GM13977 (cell line): ENCODE measurements at places on chromosomes 7 and 10.

GRCh38 chr10:96699613-96700012 lies 20.7 kb downstream of the PIK3AP1 start:
- DNase-seq = no peak

- no peak for DNase-seq
Measured at GRCh38 chr10:20100171-20100570, 283.9 kb downstream of the PLXDC2 start.

GRCh38 chr10:95691281-95691680 lies 2.4 kb downstream of the TCTN3 start:
- no peak for DNase-seq

DNA sequence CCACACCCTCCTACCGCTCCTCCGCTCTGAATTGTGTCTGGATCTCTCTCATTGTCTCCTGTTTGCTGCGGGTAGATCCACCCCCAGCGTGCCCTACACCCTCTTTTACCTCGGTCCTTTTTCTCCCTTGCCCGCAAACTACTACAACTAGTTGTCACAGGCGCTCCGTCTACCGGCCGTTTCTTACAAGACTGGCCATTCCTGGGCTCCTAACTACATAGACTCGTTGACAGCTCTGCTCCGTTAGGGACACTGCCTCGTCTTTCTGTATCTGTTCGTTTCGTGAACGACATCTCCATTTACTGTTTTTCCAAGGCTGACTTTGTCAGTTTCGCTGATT lies 786 bp downstream of the TAF3 start:
- DNase-seq = peak; percentile 48

DNA sequence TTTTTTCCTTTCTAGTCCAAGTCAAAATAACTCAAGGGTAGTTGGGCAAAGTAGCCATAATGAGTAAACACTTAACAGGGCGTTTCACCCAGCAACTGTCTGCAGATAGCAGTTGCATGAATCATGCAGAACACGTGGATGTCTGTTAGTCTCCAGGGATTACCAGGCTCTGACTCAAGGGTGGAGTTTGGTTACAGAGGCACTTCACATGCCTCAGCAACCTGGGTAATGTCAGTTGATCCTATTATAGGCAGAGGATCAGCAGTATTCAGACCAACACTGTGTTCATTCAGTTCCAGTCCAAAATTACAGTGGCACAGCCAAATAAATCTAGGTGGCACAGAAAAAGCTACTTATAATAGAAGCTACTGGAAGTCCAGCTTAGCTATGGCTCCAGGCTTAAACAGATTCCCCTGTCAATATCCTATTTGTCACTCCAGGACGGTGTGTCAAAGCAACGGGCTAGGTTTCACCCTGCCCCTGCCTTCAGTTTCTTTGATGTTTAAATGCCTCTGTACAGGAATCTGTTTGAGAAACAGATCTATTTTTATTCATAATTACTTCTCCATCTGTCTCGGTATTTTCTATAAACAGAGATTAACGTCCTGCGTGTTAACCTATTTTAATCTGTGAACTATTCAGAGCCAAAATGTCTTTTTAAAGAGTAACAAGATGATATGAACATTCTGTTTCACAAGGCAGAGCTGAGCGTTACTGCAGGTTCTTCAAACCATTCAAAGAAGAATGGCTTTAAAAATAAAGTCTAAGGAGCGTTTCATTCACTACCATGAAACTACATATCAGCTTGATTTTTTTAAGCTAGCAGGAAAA lies 162.6 kb upstream of the AKR1E2 start:
- DNase-seq = no peak

GRCh38 chr10:121005948-121006587 lies 154.9 kb downstream of the WDR11 start:
- no peak for DNase-seq

DNA sequence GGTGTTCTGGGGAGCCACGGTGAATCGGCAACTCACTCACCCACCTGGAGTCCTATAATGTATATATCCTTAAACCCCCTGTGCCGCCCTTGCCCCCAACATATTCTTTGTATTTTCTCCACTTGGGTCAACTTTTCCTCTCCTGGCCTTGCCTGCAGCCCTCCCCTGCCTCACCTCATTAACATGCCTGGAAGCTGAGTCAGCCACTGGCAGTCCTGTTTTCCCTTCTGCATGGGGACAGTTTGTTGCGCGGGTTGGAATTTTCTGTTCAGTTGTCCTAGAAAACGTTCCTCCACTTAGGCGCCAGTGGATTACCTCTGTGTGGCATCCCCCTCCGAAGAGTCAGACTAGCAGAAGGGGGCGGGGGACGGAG lies 97.4 kb downstream of the C10orf105 start:
- DNase-seq = no peak

DNA sequence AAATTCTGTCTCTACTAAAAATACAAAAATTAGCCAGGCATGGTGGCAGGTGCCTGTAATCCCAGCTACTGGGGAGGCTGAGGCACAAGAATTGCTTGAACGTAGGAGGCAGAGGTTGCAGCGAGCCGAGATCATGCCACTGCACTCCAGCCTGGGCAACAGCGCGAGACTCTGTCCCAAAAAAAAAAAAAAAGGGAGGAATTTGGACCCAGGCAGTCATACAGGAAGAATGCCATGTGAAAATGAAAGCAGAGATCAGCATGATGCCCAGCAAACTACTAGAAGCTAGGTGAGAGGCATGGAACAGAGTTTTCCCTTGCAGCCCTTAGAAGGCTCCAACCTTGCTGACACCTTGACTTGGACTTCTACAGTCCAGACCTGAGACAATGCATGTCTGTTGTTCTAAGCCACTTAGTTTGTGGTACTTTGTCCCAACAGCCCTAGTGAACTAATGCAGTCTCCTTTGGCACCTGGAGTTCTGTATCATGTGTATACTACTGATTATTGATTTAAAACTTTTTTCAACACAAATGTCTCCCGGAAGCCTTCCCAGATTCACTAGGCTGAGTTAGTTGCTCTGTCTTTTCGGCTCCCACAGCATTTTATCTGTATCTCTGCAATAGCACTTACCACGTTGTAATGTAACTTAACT lies 10.2 kb upstream of the BAG3 start:
- no peak for DNase-seq

- no peak for DNase-seq
Measured at GRCh38 chr7:151575410-151575809, 55.7 kb upstream of the RHEB start.

DNA sequence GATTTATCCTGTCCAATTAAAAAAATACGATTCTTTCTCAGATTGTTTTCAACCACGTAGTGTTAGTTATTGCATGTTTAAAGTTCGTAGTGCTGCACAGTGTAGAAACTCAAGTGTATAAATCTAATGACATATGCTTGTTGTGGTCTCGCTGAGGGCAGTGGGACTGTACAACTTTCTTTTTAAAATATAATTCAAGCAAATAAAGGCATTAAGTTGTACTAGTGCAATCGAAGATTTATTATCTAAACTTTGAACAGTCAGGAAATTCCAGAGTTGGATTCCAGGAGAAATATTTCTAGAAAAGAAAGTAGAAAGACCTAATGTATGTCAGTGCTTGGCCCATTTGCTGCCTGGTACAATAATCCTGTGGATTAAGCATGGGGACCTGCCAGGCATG lies 124.1 kb upstream of the HPS1 start:
- DNase-seq = no peak

DNA sequence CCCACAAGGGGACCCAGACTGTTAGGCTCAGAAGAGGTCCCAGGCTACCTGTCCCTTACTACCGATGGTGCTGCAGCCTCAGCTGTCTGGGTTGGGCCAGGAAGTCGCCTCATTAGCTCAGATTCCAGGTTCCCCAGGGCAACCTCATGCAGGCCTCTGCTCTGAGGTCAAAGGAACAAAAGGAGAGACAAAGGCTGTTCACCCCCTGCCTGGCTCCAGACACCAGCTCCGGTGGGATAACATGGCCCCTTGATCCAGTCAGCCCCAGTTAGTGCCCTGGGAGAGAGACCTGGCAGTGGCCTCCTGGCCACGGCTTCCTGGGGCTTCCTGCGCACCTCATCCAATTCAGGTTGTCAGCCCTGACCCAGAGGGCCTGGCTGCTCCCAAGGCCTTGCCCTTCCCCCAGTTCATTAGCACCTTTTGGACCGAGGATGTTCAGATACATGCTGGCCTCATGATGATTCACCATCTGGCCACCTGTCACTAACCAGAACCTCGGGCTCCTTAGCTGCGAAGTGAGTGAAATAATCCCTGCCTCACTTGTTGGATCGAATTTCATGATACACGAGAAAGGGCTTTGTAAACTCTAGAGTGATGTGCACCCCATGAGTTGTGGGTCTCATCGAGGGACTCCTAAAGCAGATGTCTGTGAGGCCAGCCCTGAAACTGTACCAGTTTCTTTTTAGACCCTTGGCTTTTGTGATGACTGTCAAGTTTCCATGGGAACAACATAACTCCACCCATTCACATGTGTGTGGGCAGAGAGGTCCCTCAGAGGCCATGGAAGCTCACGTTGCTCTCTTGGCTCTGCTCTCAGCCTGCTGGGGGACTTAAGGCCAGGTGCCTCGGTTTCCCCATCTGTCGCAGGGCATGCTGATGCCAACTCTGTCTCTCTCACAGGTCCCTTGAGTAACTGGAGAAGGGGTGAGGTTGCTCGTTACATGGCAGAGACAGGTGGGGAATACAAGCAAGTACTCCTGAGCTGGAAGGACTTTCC lies 79.5 kb upstream of the PCBD1 start:
- DNase-seq = peak; percentile 76

- DNase-seq = no peak
Measured at GRCh38 chr7:20021831-20022230, 195.4 kb downstream of the MACC1 start.

DNA sequence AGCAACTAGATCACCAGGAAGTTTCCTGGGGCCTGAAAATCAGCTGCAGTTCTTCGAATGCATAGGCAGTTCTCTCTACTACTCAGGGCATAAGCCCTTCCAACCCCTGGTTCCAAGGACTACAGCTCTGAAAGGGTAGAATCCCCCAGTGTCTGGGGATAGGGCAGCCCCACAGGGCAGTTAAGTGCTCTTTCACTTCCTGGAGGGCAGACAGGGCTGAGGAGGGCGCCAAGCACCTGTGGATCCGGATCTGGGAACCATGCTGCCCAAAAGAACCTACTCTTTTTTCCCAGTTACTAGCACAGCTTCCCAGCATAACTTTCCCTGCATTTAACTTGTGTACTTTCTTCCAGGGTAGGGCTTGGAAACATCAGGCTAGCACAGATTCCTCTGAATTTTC lies 41.1 kb downstream of the CXCL12 start:
- no peak for DNase-seq

GRCh38 chr10:6114299-6114698 lies 25.5 kb downstream of the RBM17 start:
- DNase-seq = no peak

- DNase-seq = no peak
Measured at GRCh38 chr7:73526896-73527821, 5.1 kb upstream of the BAZ1B start.

DNA sequence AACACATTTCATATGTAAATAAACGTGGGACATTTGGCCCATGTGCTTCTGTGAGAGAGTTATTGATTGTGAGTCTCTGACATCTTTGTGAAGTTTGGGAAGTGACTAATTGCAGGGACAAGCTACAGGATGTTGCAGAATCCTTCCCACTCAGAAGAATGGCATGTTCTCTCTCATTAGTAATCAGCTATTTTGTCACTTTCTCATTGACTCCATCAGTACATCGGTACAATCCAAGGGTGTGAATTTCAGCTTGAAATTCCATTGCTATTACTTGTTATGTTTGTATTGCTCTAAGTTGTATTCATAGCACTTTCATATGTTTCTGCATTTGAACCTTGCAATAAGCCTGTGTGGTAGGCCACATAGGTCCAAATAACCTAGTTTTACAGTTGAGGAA lies 100.0 kb upstream of the KCNMA1 start:
- no peak for DNase-seq

GRCh38 chr10:87838650-87839049 lies 20.6 kb upstream of the ATAD1 start:
- no peak for DNase-seq

DNA sequence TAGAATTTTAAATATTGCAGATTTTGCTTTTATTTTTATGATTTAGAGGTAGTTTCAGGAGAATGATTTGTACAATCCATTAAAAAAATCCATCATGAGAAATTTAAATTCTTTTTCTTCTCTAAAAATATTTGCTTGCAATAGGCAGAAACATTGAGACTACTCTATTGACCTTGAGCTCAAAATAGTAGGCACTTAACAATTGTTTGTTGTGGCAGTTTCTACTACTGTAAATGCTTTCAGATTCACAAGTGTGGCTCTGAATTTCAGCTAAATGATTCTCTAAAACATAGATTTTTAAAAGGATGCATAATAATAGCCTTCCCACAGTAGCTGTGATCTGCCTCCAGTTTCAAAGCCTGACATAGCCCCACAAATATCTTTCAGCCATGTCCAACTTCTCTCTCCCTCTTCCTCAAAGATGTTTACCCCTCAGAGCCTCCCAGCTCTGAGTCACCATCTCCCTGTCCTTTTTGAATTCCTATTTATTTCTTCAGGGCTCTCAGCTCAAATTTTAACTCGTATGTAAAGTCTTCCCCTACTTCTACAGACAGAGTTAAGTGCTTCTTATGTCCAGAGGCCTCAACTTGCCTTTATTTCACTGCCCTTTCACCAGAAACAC lies 160.5 kb downstream of the AOAH start:
- no peak for DNase-seq

DNA sequence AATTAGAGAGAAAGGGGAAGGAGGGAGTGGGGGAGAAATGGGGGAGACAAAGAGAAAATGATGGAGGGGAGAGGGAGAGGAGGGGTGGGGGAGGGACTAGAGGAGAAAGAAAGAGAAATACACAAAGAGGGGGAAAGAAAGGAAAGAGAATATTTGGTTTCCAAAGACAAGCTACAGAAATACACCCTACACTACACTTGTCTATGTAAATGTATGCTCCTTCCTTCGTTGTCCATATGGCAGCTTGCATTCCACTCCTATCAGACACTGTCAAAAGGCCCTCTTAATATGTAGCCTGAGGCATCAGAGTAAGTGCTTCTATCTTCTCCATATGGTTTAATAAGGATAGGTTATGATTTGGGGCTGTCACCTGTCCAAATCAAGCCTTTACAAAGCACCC lies 92.8 kb upstream of the FEZF1 start:
- no peak for DNase-seq

DNA sequence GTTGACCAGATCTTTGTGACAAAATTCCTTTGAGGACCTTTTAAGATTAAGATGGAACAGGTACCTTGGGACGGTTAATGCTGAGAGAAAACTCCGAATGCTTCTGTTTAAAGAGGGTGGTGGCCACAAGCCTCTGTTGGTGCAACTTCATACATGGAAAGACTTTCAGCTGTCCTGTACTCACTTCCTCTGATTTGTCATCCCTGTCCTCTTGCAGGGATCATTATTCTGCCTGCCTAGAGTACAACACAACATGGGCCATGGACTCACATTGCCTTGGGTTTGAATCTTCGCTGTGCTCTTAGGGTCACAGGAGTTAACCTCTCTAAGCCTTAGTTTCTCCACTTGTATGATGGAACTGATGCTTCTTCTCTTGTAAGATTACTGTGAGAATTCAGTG lies 75.1 kb downstream of the ENTPD1 start:
- DNase-seq = no peak

GRCh38 chr7:150956395-150957132 lies 21.6 kb downstream of the KCNH2 start:
- DNase-seq = no peak
